ENCODE measurements at places on chromosomes 4 and X.
A peak's percentile ranks its signal among the peaks of the same experiment; 100 is the strongest.

- no peak for DNase-seq
These were observed 10.0 kb downstream of the ADAM29 start for GRCh38 chr4:174928174-174928573.

DNA sequence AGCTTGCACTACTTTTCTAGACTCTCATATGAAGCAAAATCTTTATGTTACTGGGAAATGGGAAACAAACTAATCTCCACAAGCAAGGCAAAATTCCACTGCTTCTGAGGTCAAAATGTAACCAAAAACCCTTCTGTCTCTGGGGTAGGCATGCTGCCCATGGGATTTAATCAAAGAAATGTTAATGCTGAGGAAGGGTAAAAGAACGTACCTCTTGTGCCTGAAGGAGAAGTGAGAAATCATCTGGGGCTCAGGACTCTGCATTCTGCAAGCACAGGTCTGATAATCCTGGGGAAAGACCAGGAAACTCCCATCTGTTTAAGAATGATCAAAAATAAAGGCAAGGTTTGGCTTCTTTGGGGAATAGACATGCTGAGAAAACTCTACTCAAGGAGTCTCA is 184.7 kb downstream of the GRID2 start:
- no peak for DNase-seq

GRCh38 chrX:53421125-53421524 is 1.3 kb downstream of the SMC1A start:
- DNase-seq, result no peak

GRCh38 chr4:158729716-158730559 is 6.7 kb upstream of the PPID start:
- DNase-seq, result peak; percentile 12

DNA sequence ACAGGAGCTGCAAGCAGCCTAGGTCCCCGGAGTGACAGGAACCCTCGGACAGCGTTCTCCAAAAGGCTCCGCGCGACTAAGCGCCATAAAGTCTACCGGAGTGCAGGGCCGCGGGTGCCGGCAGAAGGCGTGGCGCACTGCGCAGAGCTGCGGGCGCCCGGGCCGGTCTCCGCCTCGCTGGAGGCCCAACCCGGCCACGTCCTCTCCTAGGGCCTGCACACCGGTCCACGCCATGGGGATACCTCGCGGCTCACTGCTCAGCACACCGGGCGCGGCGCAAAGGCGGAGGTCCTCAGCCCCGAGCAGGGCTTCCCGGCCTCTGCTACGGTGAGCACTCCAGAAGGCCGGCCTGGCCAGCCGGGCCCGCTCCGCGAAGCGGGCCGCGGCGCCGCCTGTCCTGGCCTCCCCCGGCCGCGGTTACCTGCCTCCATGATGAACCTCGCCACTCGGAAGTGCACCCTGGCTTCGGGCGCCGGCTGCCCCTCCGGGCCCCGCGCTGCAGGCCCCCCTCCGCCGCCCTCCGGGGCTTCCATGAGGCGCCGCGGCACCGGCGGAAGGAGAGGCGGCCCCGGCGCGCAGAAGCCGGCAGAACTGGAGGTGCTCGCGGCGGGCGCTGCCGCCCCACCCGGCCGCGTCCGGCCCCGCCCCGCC is at the start of gene CCNQ:
TSS of gene CCNQ (minus strand) at position 599 of the 651 bp plus-strand sequence. CDS start at position 533, 66 bp downstream.
- no peak for DNase-seq

DNA sequence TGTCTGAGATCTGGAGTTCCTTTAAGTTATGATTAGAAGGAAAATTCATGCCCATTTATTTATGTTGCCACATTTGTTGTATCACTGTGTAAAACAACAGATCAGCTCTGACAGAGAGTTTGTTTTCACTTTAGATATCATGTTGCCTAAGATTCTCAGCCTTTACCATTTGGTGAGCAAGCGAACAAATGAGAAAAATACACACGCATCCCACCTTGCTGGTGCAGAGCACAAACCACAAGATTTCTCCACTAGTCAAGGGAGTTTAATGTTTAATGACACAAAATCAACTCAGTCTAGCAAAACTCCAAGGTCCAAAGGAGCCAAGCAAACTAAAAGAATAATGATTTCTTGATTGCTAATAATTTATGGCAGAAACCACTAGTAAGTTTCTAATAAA is 27.7 kb downstream of the FGF5 start:
- DNase-seq, result no peak

DNA sequence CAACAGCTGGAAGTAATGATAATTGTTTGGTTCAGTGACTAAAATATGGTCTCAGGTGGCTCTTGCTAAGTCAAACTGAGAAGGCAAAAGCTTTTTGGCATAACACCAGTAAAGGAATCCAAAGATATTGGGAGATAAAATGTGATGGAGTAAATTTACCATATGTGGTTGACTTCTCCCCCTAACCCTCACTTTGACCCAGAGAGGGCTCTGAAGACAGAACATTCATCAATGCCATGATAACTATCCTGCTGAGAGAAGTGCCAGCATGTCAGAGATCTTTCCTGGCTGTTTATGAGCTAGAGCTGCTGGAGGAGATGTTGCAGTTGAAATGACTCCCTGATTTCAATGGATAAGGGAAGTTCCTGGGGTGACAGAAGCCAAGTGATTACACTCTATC is 213.4 kb downstream of the SPCS3 start:
- DNase-seq, result no peak

DNA sequence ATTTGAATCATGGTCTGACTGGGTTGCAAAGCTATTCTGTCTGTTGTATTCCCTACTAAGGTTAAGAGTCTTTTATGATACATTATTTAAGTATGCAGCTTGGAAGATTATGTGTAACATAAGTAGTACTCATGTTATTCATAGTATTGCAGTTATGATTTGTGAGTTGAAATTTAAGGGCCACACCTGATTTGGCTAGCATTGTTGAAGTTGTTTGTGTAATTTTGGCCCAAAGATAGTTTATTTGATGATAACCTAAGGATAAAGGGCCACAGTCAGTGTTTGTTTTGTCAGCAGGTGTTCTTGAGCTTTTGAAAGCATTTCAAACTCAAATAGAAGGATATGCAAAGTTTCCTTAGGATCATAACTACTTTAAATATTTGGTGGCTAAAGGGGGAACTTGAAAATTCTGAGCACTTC is 38.9 kb downstream of the NUDT9 start:
- DNase-seq, result no peak

DNA sequence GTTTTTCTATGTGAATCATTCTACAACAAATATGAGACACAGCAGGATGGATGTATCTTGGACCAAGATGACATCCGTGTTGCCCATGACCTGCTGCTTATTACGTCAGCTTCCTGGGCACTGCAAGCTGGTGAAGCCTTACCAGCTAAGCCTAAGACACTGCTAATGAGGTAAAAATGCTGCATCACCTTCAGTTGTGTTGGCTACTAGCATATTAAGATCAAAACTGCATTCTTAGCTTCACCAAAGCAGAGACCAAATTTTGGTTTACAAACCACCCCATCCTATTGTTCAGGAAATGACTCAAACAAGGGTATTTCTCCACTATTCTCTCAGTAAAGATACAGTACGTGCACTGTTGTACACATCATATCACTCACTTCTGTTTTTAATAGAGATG is 50.3 kb downstream of the MAML3 start:
- no peak for DNase-seq

- no peak for DNase-seq
These were observed 1254.6 kb downstream of the PCDH18 start for GRCh38 chr4:136277741-136278140.

DNA sequence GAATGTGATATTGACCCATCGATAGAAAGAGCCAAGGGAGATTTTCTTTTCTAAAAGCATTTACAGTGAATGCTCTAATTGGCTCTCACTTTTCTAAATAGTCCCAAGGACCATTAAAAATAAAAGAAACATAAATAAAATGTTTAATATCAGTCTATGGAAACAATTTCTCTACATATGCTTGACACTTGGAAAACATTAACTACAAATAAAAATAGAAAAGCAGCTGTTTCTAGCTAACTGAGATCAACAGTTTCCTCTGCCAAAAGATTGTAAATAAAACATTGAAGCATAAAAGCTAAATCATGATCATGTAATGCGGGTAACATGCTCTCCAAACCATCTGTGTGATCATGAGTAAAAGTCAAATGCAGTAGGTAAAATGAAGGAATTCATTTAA is 49.7 kb downstream of the CORIN start:
- DNase-seq, result no peak

DNA sequence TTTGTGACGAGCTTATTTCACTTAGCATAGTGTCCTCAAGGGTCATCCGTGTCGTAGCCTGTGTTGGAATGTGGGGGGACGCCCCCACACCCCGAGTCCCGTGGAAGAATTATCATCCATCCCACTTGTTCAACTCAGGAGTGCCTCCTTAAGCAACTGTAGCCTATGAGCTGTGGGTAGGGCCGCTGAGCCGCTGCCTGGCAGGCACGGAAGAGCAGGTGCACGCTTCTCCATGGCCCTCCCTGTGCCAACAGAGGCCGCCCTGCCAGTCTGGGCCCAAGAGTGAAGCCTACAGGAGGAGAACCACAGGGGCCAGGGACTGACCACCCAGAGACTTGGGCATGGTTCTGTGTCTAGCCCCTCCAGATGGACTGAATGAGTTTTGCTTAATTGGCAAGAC is 2.3 kb upstream of the RGS12 start:
- DNase-seq, result no peak

DNA sequence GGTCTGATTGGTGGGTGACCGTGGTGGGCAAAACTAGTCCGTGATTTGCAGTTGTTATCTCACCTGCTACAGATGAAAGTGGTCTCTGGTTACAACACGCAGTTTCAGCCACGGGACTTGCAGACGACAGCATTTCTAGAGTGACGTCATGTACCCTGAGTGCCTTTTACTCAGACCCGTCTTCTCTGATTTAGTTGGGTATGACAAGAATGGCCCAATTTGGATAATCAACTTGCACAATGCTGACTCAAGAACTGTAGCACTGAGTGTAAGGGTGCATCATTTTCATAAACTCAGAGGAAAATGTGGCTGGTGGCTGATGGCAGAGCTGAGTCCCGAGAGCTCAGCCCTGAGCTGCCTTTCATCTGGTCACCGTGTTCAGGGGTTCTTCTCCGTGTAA is 281.4 kb upstream of the FRG1 start:
- DNase-seq, result no peak

- DNase-seq, result no peak
These were observed 123.6 kb upstream of the NR3C2 start for GRCh38 chr4:148565801-148566200.

DNA sequence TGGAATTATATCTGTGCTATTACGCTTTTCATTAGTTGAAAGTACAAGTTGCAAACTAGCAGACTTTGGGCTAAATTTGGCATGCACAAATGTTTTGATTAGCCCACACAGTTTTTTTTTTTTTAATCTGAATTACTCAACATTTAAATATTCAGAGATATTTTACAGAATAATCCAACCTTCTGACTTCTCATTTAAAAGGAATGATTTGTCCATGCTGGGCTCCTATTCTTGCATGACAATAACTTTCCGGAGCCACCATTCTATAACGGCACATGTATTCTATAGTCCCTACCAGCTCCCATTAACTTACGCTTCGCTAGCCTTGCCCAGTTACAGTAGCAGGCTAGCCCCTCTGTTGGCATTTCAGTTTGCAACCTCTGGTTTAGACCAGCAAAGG is 219.3 kb upstream of the FTHL17 start:
- DNase-seq, result no peak

Data from activated T-helper 1 cell treated with Interleukin-2 at 50 U/mL for 16 hours (primary cell).